ENCODE measurements at places on chromosomes 12 and 14.

- no peak for DNase-seq
These were observed 20.0 kb upstream of the KDM2B start for GRCh38 chr12:121600702-121601336.

DNA sequence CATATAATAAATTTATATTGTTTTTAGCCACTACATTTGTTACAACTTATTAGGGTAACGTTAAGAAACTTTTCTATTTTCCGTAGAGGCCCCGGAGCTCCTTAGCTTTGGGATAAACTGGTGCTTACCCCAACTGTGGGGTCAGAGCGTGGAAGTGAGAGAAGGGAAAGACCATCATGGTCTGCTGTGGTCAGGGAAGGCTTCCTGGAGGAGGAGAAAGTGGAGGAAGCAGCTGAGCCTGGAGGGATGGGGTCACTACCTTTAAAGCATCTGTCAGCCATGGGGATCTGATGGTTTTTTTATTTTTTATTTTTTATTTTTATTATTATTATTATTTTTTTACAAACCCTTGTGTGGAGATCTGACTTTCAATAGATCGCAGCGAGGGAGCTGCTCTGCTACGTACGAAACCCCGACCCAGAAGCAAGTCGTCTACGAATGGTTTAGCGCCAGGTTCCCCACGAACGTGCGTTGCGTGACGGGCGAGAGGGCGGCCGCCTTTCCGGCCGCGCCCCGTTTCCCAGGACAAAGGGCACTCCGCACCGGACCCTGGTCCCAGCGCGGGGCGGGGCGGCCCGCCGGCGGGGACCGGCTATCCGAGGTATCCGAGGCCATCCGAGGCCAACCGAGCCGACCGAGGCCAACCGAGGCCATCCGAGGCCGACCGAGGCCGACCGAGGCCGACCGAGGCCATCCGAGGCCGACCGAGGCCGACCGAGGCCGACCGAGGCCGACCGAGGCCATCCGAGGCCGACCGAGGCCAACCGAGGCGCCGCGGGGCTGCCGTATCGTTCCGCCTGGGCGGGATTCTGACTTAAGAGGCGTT lies 1101.2 kb upstream of the TMEM132C start:
- peak; percentile 86 for DNase-seq

GRCh38 chr12:2489275-2489674 lies 305.5 kb upstream of the FKBP4 start:
- no peak for DNase-seq

GRCh38 chr14:102984336-102985102 lies 62.1 kb downstream of the AMN start:
- no peak for DNase-seq

- DNase-seq: no peak
These were observed 3.0 kb upstream of the PITPNM2 start for GRCh38 chr12:123153906-123154305.

- no peak for DNase-seq
These were observed 45.5 kb upstream of the OVCH1 start for GRCh38 chr12:29543036-29543435.

GRCh38 chr12:105961821-105962671 lies 176.7 kb downstream of the NUAK1 start:
- DNase-seq: no peak

DNA sequence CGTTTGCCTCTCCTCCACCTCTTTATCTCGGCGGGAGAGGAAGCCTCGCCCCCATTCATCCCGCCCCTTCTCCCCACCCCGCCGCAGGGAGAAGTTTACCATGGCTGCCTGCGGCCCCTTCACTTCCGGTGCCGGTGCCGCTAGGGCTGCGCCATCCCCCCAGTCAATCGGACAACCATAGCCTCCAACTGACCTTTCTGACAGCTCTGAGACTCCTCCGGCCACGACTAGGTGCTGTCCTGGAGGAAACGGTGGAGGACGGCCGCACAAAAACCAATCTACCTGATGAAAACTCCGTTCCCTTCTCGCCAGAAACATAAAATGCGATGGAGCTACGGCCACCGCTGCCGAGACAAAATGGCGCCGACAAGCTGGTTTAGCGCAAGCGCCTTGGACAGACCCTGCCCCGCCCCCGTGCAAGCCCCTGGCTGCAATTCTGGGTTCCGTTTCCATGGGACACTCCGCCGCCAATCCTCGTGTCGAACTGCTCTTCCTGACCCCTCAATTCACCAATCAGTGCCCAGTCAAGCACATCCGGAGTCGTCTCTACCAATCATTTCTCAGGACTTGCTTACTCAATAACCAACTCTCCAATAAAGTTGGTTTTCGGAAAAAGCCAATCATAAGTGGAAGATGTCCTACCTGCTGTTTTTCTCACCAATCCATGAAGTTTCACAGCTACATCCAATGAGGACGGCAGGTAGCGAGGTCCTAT lies 436 bp upstream of the ARID4A start:
- peak; percentile 100 for DNase-seq

GRCh38 chr12:106722837-106723236 lies 51.6 kb upstream of the RIC8B start:
- DNase-seq: no peak

- DNase-seq: no peak
These were observed 20.4 kb downstream of the FOS start for GRCh38 chr14:75299059-75299458.

- no peak for DNase-seq
These were observed 48.8 kb downstream of the BICDL1 start for GRCh38 chr12:120037851-120038250.

- DNase-seq: no peak
These were observed 35.3 kb downstream of the CAPS2 start for GRCh38 chr12:75294797-75295196.
